ENCODE measurements at places on chromosomes 4 and X. TPM values are rescaled to one million over a fixed set of nuclear protein-coding genes. Genes with fewer than 3 reads are reported as not detected.

Gene LONRF3
- 10.3 TPM for total RNA-seq

Gene KDR
- 0.72 TPM for total RNA-seq

Gene NHSL2
- not detected for total RNA-seq

Gene GASK1B
- 1.1 TPM for total RNA-seq

Gene NXF2B
- not detected for total RNA-seq

Gene FREM3
- total RNA-seq: not detected

Gene TLR10
- 0.05 TPM for total RNA-seq

All from A375 (cell line).